ENCODE measurements at places on chromosomes 7 and 10.
A peak's percentile ranks its signal among the peaks of the same experiment; 100 is the strongest.

DNA sequence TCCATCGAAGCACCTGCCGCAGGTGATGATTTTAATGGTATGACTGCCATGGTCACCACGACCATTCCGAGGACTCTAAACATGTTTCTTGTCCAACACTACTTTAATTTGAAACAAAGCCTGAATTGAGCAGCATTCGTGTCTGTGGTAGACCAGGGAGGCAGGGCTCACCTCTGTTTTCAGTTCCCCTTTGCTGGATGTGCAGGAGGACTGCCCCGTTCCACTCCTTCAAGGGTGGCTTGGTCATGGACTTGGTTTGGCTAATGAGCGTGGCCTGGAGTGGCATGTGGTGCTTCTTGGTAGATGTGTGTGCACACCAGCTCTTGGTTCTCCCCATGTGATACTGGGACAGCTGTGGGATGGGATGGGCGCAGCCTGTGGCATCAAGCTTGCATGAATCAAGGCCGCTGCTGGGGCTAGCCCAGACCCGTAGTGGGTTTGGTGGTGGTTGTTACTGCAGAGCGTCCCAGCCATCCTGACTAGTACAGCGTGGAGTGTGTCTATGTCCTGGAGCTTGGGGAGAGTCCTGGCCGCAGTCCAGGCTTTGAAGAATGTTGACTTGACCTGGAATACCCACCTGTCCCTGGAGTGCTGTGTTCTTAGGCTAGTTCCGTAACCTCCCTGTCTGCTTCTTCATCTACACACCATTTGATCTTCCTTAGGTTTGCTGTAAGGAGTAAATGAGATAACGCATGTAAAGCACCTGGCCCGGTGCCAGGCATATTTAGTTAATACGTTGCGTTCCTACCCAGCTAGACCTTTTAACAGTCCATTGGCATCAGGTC lies 34.8 kb downstream of the MGMT start:
- DNase-seq, result no peak

DNA sequence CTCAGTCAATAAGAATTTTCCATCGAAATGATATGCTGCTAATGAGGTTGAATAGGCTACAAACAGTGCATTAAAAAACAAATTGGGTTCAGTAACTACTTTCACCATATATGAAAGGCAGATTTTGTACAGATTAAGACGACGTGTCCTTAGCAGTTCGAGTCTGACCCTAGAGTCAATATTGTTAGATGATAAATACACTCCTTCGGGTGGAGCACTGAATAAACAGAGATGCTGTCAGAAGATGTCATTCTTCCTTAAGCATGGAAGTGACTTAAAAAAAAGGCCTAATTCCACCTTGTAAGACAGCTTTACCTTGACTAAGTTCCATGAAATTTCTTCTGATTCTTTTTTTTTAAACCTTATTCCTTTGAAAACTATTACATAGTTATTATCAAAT lies 5.8 kb upstream of the AGR2 start:
- no peak for DNase-seq

DNA sequence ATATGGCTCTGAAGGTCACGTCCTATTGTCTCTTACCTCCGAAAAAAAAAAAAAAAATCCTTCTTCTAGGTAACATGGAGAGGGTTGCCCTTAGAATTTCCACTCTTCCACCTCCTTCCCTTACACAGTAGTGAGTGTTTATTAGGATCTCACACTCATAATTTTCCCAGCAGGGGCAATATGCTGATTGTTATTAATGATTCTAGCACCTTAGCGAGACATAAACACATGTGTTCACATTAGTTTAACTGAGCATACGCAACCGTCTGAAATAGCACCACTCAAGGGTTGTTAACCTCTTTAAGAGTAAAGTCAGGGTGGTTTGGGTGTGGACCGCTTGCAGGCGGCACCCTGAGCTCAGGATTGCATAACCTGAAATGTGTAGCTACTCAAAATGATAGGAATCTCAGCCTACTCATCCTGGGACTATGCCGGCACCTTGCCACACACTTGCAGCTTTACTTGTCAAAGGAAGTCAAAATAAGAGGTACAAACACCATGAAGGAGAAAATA lies 52.2 kb downstream of the CPEB3 start:
- DNase-seq, result no peak

- no peak for DNase-seq
Measured at GRCh38 chr10:75468612-75469005, 37.2 kb downstream of the LRMDA start.

DNA sequence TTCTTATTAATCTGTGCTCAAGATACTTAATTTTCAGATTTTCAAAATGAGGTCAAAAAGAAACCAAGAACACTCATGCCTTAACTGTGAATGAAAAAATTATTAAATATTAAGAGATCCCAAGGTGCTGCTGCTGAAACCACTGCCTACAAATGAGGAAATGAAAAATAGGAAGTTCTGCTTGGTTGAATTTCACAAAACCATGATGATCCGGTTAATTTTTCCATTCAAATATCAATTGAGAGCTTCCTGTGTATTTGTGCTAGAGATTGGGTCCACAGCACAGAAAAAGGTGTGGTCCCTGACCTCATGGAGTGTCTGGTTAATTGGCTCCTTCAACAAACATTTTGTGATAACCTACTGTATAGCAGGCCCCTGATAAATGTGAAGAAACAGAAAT lies 132.7 kb upstream of the YAE1 start:
- DNase-seq, result no peak

DNA sequence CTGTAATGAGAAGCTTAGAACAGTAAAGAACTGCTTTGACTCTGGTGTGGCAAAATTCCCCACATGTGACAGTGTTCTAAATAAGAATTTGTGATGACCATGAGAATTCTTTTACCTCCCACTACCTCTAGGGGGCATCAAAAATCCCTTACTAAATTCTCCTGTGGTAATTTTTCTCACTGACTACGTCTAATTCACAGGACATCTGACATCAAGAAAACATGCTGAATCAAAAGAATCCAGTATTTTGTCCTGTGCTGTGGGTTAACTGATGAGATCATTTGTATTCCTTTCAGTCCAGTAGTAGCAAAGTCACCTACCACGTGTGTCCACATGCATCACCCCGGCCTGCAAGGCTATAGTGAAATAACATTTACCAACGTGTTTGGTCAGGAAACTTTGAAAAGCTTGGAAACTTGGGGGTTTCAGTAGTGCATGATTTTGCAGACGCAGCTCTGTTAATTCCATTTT lies 103.8 kb downstream of the ATE1 start:
- peak; percentile 73 for DNase-seq

DNA sequence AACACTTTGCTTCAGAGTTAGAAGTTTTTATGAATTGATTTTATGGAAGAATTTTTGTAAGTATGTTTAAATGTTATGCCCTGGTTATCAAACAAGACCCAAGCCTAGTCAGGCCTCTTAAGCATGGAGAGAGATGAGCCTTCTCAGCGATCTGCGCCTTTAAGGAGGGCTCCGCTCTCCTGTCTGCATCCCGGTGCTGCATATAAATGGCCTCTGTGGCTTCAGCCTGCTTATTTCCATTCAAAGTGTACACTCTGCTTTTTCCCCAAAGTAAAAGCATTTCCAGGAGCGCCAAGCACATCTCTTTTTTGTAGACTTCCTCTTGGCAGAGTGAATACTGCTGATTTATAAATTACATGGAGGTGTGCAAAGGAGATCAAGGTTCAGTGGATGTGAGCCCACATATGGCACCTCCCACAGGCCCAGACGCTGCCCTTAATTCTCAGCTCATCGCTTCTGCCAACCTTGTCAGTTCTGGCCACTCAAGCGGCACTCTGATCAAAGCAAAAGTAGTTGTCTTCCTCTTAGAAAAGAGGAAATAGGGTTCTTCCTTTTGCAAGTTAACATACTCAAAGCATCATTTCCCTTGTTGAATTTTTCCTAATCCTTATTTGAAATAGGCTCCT lies 70.0 kb upstream of the SFMBT2 start:
- no peak for DNase-seq

GRCh38 chr7:18221377-18222293 lies 194.0 kb upstream of the PRPS1L1 start:
- no peak for DNase-seq
